ENCODE measurements at places on chromosomes 4 and X.

GRCh38 chr4:171169396-171169795 is 643.8 kb upstream of the GALNTL6 start:
- DNase-seq = no peak

DNA sequence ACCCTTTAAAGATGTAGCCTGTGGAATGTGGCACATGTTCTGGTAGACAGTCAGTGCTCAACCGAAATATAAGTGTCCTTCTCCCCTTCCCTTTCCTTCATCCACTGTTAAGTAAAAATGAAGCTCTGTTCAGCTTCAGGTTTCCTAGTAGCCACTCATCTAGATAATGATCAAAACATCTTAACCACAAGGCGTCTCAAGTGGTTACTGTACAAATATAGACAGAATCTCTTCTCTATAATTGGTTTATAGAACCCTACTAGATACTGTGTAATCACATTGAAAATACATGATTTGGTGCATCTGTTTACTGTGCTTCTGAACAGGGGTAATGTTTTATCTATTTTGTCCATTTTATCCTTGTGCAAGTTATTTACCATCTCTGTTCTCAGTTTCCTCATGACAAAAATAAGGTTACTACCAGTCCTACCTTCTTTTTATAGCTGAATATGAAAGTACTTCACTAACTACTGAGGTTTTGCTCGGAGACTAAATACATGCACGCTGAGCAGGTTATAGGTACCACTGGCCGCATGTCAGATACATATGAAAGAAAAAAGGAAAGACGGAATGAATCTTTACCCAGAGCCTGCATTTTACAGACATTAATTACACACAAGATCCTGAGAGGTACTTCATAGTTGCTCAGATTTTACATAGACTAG is 20.3 kb upstream of the SLC25A4 start:
- DNase-seq = no peak

GRCh38 chrX:69021141-69021960 is 143.9 kb downstream of the PJA1 start:
- no peak for DNase-seq

- DNase-seq = no peak
Measured at GRCh38 chrX:153299855-153300254, 21.7 kb downstream of the PNMA6F start.

DNA sequence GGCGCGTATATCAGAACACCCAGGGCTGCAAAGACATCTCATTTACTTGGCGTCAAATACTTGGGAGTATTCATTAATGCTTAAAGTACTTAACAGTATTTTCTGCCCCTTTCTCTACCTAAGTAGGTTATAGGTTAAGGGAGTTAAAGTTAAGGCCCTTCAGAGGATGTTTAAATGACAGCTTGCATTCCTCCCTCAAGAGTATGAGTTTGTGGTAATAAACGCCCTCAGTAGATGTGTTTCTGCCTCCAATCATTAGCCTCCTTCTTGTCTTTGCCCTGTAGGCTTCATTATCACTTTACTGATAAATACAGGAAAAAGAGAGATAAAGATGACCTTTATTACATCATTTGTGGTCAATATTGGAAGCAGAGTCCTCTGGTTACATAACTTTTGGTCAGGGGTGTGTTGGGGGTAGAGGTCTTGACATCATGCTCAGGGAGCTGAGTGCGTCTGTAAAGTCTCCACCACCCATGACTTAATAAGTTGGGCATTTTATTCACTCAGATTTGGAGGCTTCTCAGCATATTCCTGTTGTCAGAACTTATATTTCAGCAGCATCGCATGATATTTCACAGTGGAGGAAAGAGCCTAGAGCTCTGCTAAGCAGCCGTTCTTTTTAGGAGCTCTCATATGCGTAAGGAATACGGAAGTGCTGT is 145.9 kb downstream of the CPE start:
- no peak for DNase-seq

All from brain microvascular endothelial cell (primary cell).